ENCODE measurements at places on chromosomes 7 and 10.

DNA sequence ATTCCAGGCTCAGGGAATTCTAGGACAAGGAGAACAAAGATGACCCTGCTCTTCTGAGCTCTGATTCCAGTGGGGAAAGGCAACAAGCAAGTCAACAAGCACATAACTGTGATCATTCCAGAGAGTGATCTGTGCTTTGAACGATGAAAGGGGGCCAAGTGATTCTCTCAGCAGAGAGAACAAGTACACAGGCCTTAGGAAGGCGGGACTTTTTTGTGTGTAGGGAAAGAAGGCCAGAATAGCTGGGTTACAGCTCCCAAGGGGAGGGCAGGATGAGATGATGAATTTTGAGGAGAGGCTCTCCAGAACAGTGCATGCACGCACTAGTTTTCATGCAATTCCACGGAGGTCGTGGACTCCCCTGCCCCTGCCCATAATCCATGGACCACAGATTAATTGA is 565.2 kb downstream of the SDK1 start:
- DNase-seq = no peak

GRCh38 chr10:68446179-68446578 is 25.6 kb downstream of the DNA2 start:
- no peak for DNase-seq

GRCh38 chr7:3978839-3979238 is 677.8 kb downstream of the SDK1 start:
- no peak for DNase-seq

DNA sequence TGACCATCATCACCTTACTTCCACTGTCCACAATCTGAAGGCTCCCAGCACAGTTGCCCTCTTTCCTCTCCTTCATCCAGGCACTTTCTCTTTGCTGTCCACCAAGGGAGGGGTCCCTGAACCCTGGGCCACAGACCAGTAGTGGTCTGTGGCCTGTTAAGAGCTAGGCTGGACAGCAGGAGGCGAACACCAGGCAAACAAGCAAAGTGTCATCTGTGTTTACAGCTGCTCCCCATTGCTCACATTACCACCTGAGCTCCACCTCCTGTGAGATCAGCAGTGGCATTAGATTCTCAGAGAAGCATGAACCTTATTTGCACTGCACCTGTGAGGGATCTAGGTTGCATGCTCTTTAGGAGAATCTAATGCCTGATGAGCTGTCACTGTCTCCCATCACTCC is 27.7 kb downstream of the FZD1 start:
- DNase-seq = no peak

DNA sequence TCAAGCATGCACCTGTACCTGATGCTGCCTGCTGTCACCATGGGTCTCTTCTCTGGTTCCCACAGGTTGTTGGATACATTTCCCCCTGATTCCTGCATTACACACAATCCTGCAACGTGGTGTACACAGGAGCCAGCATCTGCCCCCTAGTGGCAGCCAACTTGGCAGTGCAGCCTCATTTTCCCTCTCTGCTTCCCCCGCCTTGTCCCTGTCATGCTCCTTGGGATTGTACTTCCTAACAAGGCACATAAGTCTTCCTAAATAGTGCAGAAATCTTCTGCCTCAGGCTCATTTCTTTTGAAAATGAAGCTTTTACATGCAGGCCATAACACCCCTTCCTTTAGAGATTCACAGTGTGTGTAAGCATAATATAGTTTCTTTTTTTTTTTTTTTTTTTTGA is 387.5 kb downstream of the CCSER2 start:
- DNase-seq = no peak

DNA sequence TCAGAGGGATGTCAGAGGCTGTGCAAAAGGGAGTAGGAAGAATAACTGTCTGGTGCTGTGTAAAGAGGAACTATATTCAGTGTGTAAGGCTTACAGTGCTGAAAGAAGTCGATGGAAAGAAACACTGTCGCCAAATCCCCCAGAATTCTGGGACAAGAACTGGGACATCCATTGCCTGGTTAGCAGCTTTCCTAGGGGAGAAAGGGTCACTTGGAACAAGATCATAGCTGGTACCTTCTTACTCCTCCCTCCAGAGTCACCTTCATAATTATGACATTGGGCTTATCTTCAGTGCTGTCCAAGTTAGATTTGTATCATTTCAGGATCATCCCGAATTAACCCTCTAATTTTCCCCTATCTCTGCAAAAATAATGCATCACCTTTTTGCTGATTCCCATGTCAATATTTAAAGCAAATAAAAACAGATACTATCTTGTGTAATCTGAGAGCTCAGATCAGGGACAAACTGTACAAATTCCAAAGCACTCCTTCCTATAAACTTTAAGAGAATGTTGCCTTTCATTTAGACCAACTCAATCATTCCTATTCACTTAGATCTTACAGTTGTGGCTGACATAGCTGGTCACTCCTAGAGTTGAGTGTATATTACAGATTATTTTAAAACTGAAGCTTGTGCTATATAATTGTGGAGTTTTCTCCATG is 96.5 kb downstream of the DNAH11 start:
- no peak for DNase-seq

GRCh38 chr7:96407427-96407826 is 85.5 kb upstream of the SLC25A13 start:
- no peak for DNase-seq

GRCh38 chr7:128890306-128891109 is 20.0 kb downstream of the KCP start:
- no peak for DNase-seq

GRCh38 chr7:47226696-47227095 is 355.2 kb downstream of the TNS3 start:
- no peak for DNase-seq

GRCh38 chr7:73999664-74000435 is 28.1 kb upstream of the ELN start:
- DNase-seq = peak; percentile 92

- no peak for DNase-seq
Observed at GRCh38 chr7:117777335-117778142, 95.7 kb downstream of the CTTNBP2 start.

- no peak for DNase-seq
Observed at GRCh38 chr10:16470747-16471146, 33.9 kb downstream of the PTER start.

DNA sequence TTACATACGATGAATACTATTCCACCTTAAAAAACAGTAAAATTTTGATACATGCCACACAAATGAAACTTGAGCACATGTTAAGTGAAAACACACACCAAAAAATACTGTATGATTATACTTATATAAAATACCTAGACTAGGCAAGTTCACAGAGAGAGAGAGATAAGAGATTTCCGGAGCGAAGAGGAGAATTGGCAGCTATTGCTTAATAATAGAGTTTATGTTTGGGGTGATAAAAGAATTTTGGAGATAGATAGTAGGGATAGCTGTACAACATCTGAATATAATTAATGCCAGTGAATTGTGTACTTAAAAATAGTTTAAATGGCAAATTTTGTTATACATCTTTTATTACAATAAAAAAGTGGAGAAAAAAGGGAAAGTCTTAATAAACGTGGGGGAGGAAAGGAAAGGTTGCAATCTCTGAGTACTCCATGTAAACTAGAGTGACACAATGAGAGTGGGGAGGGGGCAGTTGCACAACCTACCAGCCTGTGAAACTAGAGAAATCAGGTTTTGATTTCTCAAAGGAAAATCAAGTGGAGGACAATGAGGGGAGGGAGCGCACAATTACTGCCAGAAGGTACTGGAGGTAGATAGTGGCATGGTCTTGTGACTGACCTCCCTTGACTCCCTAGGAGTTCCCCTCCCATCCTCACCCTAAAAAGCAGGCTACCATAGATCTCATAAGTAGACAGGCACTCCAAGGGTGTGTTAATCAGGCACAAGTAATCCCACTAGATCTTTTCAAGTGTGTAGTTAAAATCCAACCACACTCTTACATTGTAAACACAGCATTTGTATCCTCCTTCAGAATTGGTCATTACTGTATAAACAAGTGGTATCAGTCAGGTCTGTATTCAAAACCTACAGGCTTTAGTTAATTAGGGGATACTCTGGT is 31.6 kb upstream of the ANK3 start:
- no peak for DNase-seq

GRCh38 chr10:42836771-42837468 is 54.3 kb downstream of the BMS1 start:
- no peak for DNase-seq

DNA sequence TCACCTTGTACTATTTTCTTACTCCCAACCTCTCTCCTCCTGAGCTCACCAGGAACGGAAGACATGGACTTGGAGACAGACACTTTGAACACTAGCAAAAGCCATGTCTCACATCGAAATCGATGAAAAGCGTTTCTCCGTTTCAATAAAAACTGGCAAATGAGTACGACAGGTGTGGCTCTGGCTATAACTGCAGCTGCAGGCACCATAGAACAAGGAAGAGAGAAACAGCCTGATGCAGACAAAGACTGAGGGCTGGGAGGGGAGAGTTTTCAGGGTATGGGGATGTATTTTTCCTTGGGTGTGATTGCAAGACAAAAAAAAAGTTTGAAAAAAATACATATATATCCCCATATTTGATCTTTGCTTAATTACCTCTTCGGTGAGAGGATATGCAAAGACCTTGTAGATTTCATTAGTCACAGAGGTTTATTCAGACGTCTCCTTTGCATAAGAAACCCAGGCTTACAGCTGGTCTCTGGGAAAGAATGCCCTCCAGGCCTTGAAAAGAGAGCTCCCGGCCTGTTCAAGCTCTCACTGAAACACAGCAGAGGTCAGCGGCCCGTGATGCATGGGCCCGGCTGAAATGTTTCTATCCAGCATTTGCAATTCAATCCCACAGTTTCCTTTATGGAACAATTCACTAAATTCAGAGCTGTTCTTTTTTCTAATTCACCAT is 63.1 kb downstream of the TLL2 start:
- no peak for DNase-seq

DNA sequence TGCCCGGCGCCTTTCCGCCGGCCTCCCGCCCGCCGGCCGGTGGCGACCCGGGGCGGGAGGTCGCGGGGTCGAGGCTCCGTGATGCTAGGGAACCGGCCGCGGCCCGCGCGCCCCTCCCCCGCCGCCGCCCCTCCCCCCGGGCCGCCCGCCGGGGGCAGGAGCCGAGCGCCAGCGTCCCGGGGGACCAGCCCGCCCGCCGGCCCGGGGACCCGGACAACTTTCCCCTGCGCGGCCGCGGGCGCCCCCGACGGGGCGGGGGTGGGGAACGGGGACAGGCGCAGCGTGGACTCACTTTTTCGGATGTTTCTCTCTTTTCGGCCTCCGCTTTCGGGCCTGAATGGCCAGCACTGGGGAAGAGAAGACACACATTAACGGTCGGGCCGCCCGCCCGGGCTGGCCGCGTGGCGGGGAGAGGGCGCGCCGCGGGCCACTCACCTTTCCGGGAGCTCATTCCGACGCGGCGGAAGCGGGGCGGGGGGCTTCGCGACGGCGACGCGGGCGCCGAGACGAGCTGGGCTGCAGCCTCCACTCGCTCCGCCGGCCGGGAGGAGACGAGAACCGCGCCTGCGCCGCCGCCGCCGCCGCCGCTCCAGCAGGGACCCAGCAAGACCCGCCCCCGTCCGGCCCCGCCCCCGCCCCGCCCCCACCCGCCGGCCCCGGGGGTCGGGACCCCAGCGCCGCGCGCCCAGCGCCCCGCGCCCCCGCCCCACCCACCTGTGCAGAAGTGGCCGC is at the start of gene SRPK2:
Gene SRPK2, minus strand, starts transcription at position 566 of the 732 bp plus-strand sequence.
- DNase-seq = peak; percentile 93

DNA sequence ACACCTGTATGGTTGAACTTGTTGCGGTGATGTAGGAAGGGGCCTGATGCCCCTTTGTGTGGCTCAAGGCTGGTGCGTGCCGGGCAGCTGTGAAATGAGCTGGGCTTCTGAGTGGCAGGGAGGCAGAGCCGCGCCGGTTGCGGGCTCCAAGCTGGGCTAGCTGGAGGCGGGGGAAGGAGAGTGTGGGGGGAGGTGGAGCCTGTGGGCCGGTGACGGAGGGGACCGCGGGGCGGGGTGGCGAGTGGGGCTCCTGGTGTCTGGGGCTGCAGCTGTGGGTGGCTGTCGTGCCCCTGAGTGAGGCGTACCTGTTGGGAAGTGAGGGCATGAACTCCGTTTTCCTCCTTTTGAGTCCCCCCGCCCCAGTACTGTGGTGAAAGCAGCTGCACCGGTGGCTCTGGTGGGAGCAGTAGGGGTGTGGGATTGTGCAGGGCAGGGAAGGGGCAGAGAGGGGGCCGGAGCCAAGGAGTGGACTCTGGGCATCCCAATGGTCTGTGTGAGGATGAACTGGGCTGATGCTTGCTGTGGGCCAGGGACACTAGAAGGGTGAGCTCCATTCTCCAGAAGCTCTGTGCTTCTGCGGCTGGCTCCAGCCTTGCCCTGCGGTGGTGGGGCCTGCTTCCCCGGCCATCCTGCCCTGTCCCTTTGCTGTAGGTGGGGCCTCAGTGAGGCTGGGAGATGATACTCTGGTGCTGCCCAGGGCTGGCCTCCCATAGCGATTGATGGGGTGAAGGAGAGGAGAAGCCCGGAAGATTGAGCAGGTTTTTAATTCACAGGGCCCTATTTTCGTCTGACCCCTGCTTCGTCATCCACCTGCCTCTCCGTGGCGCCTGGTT is 41.7 kb downstream of the INPP5A start:
- no peak for DNase-seq

DNA sequence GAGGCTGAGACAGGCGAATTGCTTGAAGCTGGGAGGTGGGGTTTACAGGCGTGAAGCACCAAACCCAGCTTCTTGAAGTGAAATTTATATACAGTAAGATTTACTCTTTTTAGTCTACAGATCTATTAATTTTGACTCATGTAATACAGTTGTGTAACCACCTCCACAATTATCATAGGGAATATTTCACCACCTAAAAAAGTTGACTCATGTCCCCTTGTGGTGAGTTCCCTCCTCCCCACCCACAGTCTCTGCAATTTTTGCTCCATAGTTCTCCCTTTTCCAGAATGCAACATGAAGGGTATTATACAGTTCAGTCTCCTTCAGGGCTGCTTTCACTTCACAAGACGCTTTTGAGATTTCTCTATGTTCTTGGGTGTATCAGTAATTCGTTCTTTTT is 156.8 kb downstream of the FAM107B start:
- DNase-seq = no peak

DNA sequence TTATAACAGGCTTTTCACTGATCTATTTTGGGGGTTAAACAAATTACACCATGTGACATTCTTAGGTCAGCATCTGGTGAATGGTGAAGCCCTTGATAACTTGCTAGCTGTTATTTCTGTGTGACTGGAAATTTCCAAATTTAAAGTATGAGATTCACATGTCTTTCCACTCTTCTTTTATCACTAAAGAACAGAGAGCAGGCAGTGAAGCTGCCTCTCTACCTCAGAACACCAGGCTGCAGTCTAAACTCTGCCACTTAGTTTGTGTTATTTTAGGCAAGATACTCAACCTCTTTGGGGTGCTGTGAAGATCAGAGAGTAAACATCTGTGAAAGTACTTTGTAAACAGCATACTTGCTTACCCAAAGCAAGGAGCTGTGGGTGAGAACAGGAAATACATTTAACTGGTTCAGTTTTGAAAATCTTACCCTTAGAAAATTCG is 15.5 kb upstream of the SP4 start:
- DNase-seq = no peak

GRCh38 chr10:86646933-86647332 is 7.4 kb upstream of the OPN4 start:
- DNase-seq = no peak

DNA sequence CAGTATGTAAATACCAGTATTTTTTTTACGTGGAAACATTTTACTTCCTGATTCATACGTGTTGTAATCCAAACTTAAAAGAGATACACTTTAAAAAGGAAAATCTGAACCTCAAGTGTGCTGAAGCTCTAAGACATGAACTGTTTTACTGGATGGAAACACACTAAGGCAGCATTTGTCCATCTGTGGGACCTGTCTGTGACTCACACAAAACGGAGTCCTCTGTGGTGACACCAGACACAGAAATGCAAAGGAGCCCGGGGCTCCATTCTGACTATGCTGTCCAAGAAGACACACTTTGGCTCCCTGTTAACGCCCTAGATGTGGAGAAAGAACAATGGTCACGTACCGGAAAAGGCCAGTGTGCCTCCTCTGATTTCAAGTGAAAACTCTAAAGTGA is 23.9 kb downstream of the RNF133 start:
- DNase-seq = no peak

Measured in aorta (tissue), 5 donors.